ENCODE measurements at places on chromosomes 3 and 15.

- DNase-seq, result no peak
Measured at GRCh38 chr15:65332391-65333147, 28.1 kb downstream of the RNU5B-1 start.

- no peak for DNase-seq
Measured at GRCh38 chr15:45347033-45347432, 31.3 kb downstream of the GATM start.

GRCh38 chr3:878746-879145, 214.1 kb upstream of the CNTN6 start:
- DNase-seq, result no peak

DNA sequence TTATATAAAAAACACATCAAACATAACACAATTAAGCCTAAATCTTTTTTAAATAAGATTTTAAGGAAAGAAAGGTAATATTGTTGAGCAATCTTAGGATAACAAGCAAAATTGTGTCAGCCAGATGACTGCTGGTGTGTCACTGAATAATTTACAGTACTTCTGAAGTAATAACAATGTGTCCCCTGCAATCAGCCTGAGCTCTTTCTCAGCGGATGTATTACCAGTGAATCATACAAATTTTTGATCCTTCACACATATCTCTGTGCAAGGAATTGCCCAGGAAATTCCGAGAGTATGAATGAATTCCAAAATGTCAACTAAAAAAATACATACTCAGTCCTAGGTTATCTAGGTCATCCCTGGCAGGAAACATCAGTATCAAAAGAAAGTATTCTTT, 76.6 kb upstream of the PTX3 start:
- DNase-seq, result no peak

- DNase-seq, result no peak
Measured at GRCh38 chr15:29835301-29835700, 13.0 kb upstream of the TJP1 start.

All from activated CD4-positive, alpha-beta T cell treated with anti-CD3 and anti-CD28 coated beads, Interleukin-2, amount 50 U/mL, for 48 hours (primary cell).